ENCODE measurements at places on chromosomes 5 and 9.

DNA sequence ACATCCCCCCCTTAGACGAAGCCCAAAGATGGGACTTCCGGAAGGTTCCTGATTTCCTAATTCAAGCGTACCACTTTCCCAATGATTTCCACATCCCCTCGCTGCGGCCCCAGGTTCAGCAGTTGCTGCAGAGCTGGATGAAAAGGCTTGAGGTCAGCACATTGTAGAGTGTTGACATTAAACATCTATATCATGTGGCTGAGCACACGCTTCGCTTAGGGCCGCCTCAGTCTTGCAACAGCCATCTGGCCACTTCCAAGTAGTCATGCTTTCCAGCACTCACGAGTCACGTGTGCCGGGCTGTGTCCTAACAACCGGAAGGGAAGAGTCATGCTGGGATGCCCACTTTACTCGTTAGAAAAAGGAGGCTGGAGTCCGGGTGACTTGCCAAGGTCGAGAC is 340.6 kb upstream of the IRX4 start:
- no peak for DNase-seq

GRCh38 chr5:143194206-143194605 is 209.3 kb downstream of the NR3C1 start:
- no peak for DNase-seq

DNA sequence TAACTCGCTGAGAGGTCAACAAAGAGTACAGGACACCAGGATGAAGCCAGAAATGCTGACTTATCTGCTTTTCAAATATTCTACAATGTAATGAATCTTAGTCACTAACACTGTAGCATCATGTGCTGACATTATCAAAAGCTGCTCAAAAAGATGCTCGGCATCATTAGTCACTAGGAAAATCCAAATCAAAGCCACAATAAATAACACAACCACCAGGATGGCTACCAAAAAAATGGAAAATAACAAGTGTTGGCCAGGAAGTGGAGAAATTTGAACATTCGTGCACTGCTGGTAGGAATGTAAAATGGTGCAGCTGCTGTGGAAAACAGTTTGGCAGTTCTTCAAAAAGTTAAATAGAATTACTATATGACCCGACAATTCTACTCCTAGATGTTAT is 269.1 kb downstream of the GLIS3 start:
- DNase-seq = no peak

- DNase-seq = no peak
These were observed 459.0 kb upstream of the KLF4 start for GRCh38 chr9:107948601-107949000.

GRCh38 chr5:142748568-142749249 is 21.5 kb upstream of the ARHGAP26 start:
- no peak for DNase-seq

GRCh38 chr5:1946776-1947175 is 64.1 kb upstream of the IRX4 start:
- no peak for DNase-seq

- no peak for DNase-seq
These were observed 50.7 kb downstream of the ICE1 start for GRCh38 chr5:5473226-5473625.

DNA sequence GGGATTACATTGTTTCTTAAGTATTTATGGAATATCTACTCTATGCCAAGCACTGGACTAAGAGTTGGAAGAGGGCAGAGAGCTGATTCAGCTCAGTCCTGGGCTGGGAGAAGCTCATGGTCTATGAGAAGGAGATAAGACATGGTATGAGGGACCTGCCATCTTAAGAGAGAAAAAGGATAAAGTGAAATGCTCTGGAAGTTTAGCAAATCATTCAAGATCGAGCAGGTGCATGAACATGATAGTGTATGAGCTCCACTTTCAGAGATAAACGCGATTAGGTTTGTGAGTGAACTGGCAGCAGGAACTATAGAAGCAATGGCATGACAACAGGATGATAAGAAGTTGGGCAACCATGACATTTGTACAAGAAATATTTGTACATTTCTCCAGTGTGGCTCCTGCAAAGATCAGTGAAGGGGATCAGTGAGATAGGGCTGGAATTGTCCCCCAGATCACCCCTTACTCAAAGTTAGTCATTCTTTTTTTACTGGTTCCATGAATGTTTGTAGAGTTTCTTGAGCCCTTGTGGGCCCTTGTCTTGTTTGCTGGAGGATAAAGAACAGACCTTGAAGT is 26.6 kb upstream of the CCDC180 start:
- DNase-seq = no peak

DNA sequence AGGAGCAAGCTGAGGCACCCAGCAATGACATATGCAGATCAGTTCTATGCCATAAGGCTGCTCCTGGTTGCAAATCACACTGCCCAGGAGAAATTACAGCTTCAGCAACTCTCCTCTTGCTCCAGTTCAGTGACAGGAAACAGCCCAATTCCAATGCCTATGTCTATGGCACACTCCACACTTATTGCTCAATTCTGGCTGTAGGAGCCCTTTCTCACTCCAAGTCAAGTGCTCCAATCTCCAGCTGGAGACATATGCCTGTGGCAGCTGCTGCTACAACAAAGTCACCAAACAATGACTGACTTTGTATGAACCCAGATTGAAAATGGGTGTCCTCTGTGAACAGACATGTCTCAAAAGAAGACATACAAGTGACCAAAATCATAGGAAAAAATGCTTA is 31.8 kb upstream of the PLCXD3 start:
- no peak for DNase-seq

- no peak for DNase-seq
These were observed 105.6 kb downstream of the NIPBL start for GRCh38 chr5:36982146-36982545.

GRCh38 chr9:70439991-70440706 is 25.7 kb upstream of the KLF9 start:
- no peak for DNase-seq

- DNase-seq = no peak
These were observed 248.0 kb downstream of the NTRK2 start for GRCh38 chr9:84917366-84918070.

- no peak for DNase-seq
These were observed 23.6 kb upstream of the SARDH start for GRCh38 chr9:133761641-133762248.

GRCh38 chr5:93582677-93583438 is at the start of gene NR2F1:
Gene NR2F1, plus strand, starts transcription at chr5:93583222. Its CDS starts 1,802 bp downstream, at chr5:93585024.
- DNase-seq = peak; percentile 85

- no peak for DNase-seq
These were observed 8.9 kb upstream of the NUP214 start for GRCh38 chr9:131116281-131117120.

- no peak for DNase-seq
These were observed 421.8 kb downstream of the ACTL7B start for GRCh38 chr9:108434036-108434435.

DNA sequence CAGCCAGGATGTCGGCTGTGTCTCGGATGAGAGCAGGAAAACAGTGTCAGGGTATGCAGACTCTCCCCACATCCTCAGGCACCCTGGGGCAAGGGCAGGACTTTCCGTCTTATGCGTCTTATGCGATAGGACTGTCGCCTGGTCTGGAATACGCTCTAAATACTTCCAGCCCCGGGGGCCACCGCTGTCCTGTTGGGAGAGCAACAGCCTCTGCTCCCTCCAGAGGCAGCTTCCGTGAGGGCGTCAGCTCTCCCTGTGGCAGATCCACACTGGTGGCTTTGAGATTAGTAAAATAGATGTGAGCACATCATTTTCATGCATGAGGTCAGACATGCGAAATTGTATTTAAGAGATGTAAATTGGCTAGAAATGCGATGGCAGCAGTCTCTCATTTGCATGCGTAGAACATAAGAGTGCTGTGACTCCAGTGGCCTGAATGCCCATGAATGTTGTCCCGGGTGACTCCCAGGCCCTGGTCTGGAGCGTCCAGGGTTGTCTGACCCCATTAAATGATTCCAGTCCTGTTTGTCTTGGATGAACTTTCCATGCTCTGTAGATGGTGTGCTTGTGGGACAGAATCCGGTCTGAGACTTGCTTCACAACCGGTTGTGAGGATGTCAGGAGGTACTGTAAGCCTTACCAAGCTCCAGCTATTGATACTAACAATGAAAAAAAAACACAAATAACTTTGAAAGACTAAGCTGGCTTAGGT is 228.2 kb downstream of the SYK start:
- DNase-seq = no peak

- no peak for DNase-seq
These were observed 11.1 kb upstream of the RXRA start for GRCh38 chr9:134314950-134315715.

GRCh38 chr5:173271419-173271818 is 36.4 kb upstream of the NKX2-5 start:
- no peak for DNase-seq

DNA sequence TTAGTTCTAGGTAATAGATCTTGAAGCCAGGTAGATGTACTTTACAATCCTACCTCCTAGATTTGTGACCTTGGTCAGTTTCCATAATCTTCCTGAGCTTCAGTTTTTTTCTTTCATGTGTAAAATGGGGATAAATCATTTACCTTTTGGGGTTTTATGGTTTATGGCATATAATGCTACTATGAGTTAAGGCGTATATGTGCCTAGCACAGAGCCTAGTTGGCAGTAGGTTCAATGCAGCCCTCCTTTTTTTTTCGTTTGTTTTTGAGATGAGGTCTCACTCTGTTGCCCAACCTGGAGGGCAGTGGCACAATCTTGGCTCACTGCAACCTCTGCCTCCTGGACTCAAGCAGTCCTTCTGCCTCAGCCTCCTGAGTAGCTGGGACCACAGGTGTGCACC is 28.8 kb downstream of the EGFLAM start:
- no peak for DNase-seq

DNA sequence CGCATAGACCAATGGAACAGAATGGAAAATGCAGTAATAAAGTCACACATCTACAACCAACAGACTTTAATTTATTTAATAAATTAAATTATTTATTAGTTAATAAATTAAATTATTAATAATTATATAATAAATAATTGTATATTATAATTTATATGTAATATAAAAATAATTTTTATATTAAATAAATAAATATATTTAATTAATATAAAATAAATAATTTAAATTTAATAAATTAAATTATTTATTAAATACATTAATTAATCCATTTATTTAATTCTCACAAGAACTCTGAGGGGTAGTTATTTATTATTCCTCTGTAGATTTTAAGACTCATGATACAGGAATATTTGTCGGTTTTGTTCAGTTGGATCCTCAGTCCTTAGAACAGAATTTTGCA is 176.1 kb upstream of the ADAMTS19 start:
- DNase-seq = no peak

DNA sequence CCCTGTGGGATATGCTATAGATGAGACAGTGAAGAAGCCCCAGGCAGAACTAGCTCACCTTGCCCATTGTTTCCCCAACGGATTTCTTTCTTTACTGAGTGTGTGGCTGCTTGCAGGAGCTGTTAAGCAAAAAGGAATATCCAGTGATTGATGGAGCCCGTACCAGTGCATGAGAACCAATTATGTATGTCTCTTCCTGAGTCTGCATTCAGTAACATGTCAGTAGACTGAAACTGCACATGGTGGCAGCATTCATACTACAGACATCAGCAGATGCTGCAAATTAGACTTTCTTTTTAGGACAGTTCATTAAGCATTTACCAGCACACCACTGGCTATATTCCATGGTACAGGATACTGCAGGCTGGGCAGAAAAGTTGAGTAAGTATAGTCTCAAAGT is 90.3 kb upstream of the PLCXD3 start:
- DNase-seq = no peak

DNA sequence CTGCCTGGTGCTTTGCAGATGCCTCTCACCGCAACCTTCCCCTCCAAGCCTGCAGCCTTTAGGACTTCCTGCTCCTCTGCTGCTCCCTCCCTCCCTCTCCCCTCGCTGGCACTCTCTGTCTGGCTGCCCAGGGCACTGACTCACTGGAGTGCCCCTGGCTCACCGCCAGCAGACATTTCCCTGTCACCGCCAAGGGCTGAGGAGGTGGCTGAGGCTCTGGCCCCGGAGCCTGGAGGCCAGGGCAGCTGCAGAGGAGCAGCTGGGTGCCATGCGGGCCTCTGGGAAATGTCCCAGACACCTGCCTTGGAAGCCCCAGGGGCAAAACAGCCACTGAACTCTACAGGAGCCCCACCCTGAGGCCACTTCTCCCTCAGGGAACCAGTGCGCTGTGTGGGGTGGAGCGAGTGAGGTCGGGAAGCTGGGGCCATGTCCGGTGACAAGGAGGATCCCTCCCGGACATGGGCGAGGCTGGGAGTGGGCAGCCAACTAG is 53.4 kb downstream of the TENT4A start:
- peak; percentile 31 for DNase-seq

- no peak for DNase-seq
These were observed at the start of gene SLC1A1 for GRCh38 chr9:4489919-4490704. Gene SLC1A1, plus strand, starts transcription at chr9:4490468. Its CDS starts 212 bp downstream, at chr9:4490680.

Data from AG04449 (cell line).